Activated T-cell treated with anti-CD3 and anti-CD28 coated beads, Interleukin-2, amount 50 U/mL, for 1 hour (primary cell): ENCODE measurements at places on chromosomes 7 and 10.

GRCh38 chr7:114083166-114084001, 164.6 kb upstream of the PPP1R3A start:
- no peak for DNase-seq

- DNase-seq: no peak
Measured at GRCh38 chr7:50446542-50446960, 3.6 kb downstream of the FIGNL1 start.

DNA sequence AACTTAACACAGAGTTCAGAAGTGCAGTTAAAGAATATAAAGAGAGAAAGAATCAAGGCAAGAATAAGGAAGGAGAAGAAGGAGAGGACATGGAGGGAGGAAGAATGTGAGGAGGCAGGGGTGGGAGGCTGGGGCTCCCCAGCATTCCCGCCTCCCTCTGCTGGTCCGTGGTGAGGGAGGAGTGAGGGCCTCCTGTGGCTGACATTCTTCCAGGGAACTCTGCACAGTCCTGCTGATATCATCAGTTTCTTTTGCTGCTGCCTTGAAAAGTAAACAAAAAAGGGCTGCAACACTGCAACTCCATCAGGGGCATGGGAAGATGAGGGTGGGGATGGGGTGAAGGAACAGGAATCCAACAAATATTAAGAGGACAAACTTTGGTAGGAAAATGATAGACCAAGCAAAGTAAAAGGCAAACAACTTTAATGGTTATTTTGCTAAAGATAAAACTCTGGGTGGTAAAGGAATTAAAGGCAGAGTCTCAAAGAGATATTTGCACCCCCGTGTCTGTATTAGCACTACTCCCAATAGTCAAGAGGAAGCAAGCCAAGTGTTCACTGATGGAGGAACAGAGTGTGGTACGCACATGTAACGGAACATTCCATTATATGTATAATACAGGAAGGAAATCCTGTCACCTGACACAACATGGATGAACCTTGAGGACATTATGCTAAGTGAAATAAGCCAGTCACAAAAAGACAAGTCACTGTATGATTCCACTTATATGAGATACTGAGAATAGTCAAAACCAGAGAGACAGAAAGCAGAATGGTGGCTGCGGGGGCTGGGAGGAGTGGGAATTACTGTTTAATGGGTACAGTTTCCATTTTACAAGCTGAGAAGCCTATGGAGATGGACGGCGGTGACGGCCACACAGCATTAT, 8.0 kb upstream of the SPOCK2 start:
- no peak for DNase-seq

DNA sequence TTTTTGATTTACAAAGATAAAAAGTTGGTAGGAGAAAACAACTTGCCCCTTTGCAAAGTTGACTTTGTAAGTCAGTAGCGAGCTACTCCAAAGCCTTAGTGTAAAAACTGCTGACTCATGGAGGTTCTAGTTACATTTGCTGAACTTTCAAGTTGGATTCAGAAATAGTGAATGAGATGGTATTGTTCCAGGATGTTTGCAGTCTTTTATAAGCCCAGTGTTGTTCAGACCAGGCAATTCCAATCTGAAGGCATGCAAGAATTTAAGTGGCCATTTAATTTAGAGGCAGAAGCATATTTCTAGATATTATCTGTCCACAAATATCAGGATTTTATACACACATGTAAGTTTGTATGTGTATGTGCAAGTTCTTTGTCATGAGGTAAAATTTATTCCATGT, 21.6 kb downstream of the TES start:
- no peak for DNase-seq

DNA sequence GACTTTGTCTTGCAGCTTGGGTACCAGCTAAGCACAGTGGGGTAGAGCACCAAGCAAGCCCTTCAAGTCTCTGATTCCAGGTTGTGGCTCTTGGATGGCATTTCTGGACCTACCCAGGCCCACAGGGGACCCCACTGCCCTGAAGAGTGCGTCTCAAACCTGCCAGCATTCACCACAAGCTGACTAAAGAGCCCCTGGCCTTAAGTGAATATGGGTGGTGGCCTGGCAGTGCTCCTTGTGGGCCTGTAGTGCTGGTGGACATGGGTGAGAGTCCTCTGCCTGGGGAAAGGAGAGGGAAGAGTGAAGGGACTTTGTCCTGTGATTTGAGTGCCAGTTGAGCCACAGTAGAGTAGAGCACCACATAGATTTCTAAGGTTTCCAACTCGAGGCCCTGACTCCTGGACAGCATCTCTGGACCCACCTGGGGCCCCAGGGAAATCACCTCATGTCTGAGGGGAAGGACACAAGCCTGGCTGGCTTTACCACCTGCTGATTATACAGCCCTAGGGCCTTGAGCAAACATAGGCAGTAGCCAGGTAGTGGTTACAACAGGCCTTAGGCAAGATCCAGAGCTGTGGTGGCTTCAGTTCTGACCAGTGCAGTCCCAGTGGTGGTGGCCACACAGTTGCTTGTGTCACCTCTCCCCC, 23.7 kb downstream of the GSDME start:
- no peak for DNase-seq
